ENCODE measurements at places on chromosomes 12 and 14. TPM values are rescaled to one million over a fixed set of nuclear protein-coding genes. Genes with fewer than 3 reads are reported as not detected.

GRCh38 chr14:53338192-53338591, 185.1 kb upstream of the DDHD1 start:
- no peak for DNase-seq

The CPNE6 gene
- polyA plus RNA-seq: not detected

The RFLNA gene
- 3.5 TPM for polyA plus RNA-seq

DNA sequence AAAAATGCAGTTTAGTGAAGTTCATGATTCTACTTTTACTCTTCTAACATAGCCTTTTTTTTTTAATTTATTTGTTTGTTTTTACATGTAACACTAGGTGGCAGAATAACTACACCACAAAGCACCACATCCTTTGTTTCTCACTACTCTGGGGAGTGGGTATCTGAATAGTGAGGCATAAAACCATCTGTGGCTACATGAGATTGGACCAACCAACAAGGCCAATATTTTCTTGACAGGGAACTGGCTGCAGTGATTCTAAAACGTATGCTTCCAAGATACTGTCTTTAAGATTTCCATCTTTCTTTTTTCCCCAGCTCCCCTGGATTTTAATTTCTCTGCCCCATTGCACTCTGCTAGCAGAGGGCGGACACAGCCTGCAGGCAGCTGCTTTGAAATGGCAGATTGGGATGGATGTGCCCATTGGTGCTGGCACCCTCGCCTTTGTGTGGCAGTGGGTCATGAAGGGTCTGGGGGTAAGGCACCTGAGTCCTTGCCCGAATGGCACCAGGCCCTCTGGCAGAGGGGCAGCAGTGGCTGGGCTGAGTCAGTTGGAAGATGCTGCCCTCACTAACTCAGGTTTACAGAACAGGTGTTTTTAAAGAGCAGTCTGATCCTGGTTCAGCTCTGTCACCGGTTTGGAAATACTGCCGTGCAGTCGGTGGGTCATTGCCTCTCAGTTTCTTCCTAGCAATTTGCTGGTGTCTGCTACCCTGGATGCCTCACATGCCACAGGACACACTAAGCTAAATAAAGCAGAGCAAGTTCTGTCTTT, 429.1 kb downstream of the RAD51B start:
- peak; percentile 79 for DNase-seq

DNA sequence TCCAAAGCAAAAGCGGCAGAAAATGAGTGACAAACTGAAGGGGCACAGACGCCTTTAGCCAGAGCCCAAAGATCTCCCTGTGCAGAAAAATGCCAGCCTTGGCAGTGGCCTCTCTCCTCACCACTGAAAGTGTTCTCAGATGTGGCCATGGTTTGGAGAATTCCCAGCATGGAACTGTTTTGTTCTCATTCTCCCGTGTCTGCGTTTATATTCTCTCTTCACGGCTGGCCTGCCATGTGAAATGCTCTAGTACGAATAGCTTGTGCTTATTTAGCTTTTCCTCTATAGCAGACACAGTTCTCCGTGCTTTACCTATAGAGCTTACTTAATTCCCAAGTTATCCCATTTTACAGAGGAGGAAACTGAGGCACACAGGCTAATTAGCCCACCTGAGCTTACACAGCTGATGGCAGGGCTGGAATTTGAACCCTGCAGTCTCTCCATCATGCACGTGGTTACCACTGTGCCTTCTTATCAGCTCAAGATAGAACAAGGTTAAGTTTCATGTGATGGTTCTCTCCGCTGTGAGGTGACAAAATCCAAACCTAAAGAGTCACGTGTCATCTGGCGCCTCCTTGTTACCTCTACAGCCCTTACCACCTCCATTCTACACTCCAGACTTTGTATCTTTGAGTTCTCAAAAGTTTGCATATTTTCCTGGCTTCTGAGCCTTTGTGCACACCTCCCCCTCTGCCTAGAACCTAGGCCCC, 141.6 kb downstream of the GCH1 start:
- no peak for DNase-seq

The ADGRD1 gene
- 42.1 TPM for polyA plus RNA-seq

The ZDHHC22 gene
- 0.08 TPM for polyA plus RNA-seq

DNA sequence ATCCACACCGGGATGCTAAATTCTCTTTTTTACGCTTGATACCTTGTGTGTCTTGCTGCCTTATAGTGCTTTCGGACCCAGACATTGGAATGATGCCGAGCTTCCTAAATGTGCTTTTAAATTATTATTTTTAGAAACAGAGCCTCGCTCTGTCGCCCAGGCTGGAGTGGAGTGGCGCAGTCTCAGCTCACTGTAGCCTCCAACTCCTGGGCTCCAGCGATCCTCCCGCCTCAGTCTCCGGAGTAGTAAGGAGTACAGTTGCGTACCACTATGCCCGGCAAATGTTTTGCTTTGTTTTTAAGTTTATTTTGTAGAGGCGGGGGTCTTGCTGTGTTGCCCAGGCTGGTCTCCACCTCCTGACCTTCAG, 489 bp upstream of the EML5 start:
- no peak for DNase-seq

- no peak for DNase-seq
Measured at GRCh38 chr14:50083467-50084337, 32.7 kb downstream of the VCPKMT start.

The DTX3 gene
- 62.9 TPM for polyA plus RNA-seq

DNA sequence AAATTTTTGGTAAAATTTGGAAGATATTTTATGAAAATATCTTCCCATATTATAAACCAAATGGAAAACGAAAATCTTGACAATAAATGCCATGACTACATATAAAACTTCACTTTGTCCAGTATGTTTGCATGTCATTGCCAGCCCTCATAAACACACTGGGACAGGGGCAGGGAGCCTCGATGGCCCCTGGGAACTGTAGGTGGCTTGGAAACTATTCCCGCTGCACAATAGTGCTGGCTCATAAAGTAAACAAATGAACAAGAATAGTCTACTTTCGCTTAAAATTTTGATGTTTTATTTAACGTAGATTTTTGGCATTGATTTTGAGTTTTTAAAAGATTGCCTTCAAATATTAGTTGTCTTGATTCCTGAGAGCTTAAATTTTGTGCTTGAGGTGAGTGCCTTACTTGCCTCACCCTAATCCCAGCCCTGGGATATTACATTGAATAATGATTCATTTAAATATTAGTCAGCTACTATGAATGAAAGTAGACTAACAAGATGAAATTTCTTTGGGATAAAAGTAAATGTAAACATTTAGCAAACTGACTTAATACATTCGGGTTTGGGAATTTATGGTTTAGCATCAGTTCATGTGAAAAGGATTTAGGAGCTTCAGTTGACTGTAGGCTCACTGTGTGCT, 74.0 kb upstream of the PKP2 start:
- no peak for DNase-seq

DNA sequence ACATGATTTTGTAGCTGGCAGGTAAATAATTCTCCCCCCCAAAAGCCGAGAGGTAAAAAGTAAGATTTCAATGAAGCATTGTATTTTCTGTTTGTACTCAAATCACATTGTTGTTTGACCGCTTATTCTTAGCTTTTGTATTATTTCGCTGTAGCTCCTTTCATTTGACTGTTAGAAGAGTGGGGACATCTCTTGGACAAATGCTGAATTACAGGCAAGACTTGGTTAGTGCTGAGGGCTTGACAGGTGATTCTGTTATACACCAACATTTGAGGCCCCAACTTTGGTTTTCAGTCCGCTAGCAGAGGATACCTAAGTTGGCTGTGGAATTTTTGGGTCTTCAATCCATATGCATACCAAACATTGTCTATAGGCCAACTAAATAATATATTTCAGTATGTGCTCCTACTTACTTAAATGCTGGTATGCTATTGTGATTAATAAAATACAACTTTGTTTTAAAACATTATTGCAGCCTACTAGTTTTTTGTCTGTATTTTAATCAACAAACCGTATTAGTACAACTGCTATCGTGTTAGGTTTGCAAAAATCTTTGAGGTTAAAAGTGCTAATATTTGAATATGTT, 102.2 kb downstream of the ERC1 start:
- no peak for DNase-seq

- DNase-seq: no peak
Measured at GRCh38 chr12:4645023-4645422, 3.8 kb downstream of the AKAP3 start.

DNA sequence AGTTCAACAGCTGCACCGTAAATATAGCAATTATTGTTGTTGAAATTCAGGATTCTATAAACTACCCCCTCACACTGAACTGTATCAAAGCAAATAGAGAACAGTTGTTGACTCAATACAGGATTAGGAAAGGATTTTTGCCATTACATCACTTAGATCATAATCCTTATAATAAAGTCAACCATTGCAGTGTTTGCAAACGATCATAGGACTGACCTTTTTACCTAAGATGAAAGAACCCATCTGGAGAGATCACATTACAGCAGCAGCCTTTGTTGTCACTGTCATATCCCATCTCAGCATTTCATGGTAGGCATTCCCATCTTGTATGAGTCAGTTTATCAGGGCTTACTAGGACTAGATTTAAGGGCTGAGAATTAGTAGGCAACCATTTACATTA, 96.1 kb downstream of the IPO8 start:
- no peak for DNase-seq

The AQP2 gene
- 0.16 TPM for polyA plus RNA-seq

DNA sequence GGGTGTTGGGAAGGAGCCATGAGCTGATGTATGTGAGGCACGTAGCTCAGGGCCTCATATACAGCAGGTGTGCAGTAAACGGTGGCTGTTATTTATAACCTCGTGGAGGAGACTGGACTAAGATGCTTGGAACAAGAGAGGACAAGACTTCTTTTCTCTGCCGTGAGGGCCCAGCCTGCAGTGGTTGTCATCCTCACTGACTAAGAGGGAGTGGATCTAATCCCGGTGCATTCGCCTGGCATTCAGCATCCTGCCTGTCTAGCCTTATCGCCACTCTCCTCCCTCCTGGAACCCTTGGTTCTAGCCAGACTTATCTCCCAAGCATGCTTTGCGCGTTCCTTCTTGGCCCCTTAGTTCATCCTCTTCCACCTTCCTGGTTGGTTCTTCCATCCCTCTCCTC, 3.9 kb downstream of the TSPAN9 start:
- no peak for DNase-seq

GRCh38 chr14:61255968-61256367, 25.2 kb downstream of the TMEM30B start:
- DNase-seq: no peak

DNA sequence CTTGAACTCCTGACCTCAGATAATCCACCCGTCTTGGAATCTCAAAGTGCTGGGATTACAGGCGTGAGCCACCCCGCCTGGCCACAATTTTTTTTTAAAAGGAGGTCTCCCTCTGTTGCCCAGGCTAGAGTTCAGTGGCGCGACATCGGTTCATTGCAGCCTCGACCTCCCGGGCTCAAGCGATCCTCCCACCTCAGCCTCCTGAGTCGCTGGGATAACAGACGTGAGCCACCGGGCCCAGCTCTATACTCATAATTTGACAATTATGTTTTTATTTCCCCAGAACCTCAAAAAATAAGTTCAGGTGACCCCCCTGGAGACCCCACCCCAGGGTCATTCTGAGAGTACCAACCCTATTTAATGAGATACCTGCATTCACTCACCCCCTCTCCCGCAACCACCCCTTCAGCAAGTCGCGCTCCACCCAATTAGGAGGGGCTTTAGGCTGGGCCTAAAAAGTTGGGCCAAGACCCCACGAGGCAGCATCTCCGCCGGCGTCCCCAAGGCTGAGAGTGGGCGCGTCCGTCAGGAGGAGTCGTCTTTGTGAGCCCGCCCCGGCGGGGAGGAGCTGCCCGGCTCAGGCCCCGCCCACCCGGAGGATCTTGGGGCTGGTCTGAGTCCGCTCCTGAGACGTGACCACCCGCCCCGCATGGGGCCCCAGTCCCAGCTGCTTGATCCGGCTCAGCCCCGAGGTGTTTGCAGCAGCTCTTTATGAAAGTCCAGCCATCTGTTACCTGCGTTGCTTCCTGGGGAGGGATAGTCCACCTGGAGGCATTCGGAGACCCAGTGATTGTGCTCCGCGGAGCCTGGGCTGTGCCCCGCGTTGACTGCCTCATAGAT, at the start of gene ANKRD33:
TSS of gene ANKRD33 (plus strand) at position 628 of the 840 bp plus-strand sequence. CDS start at position 712, 84 bp downstream.
- no peak for DNase-seq

DNA sequence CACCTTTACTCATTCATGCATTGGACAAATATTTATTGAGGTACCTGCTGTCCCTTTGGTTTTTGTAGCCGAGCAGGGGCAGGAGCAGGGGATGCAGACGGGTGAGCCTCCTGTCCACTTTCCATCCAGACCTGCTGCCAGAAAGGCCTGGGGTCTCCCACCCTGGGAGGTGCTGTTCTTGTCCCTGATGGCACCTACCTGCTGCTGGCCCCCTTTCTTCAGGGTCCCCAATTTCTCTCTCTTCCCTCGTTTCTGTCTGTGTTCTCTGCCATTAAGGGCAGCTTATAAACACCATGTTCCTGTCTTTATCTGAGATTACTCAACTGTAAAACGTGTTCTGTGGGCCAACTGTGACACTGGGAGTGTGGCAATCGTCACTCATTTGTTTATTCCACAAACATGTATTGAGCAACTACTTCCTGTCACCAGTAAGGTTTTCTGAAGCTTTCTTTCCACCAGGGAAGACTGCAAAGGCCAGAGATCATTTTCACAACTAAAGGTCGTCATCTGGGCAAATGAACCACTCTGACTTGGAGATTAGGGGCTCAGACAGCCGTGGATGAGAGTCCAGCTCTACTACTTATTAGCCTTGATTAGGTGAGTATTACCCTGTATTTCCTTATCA, at the start of gene HAL:
TSS of gene HAL (minus strand) at position 311 of the 625 bp plus-strand sequence. CDS start 434 bp downstream, outside the sequence.
- DNase-seq: no peak

All from right lung (tissue), 10 donors.